Progenitor cell of endocrine pancreas (in vitro differentiated cells): ENCODE measurements at places on chromosomes 1 and 21.
A peak's percentile ranks its signal among the peaks of the same experiment; 100 is the strongest.

DNA sequence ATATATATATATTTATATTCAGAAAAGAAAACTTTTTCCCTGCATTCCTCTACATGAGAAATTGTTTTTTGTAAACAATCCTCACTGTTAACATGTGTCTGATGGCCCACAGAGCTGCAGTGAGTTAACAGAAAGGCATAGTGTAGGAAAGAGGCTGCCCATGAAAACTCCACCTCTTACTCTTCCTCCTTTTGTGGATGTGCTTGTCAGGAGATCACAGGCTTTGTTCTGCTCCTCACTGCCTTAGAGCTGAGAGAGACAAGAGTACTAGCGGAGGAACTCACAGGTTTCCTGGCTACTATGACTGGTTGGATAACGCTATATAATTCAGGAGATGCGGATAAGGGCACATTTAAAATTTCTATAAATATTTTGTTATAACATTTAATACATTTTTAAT is 200.6 kb downstream of the BRINP3 start:
- no peak for DNase-seq
- H3K27ac ChIP-seq, result no peak overlapping the region
- no peaks in the 10 kb centered on the region for H3K36me3 ChIP-seq
- H3K4me3 ChIP-seq, result no peak overlapping the region
- H3K27me3 ChIP-seq, result no peaks in the 10 kb centered on the region

- no peak for DNase-seq
- no peak overlapping the region for H3K4me3 ChIP-seq
- H3K27ac ChIP-seq, result no peak overlapping the region
- no peaks in the 10 kb centered on the region for H3K4me1 ChIP-seq
These were observed 9.1 kb downstream of the PYCR2 start for GRCh38 chr1:225914947-225915346.

- H3K36me3 ChIP-seq, result no peaks in the 10 kb centered on the region
- no peaks in the 10 kb centered on the region for H3K4me1 ChIP-seq
- peaks cover 21% of the 10 kb centered on the region for H3K27me3 ChIP-seq
- H3K4me3 ChIP-seq, result no peak overlapping the region
- DNase-seq, result peak; percentile 56
These were observed 35.6 kb upstream of the TMEM61 start for GRCh38 chr1:54944610-54945392.

- no peaks in the 10 kb centered on the region for H3K27me3 ChIP-seq
- no peaks in the 10 kb centered on the region for H3K36me3 ChIP-seq
These were observed 299.7 kb downstream of the OLFM3 start for GRCh38 chr1:101697072-101697471.

DNA sequence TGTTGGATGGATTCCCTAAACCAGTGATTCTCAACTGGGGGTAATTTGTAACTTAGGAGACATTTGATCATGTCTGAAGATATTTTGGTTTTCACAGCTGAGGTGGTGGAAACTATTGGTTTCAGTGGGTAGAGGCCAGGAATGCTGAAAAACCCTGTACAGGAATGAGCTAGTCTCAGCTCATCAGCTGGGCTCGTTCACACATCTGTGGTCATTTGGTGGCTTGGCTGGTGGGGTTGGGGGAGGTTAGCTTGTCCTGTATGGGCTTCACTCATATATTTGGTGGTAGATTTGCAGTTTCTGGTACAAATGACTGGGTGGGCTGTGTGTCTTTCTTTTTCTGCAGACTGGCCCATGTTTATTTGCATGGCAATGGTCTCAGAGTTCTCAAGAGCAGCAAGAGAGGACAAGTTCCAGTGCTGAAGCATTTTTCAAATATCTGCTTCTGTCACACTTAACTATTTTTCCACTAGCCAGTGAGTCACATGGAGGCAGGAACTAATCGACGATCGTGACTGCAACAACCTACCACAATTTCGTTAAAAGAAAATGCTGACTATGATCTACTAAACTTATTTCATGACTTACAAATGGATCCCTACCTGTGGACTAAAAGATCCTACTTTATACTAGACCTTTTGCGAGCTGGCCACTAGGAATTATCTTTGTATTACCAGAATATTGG is 321.7 kb upstream of the PLXNA2 start:
- DNase-seq, result no peak
- peaks cover 9% of the 10 kb centered on the region for H3K27me3 ChIP-seq
- H3K4me3 ChIP-seq, result no peak overlapping the region
- H3K27ac ChIP-seq, result no peak overlapping the region
- no peaks in the 10 kb centered on the region for H3K4me1 ChIP-seq

DNA sequence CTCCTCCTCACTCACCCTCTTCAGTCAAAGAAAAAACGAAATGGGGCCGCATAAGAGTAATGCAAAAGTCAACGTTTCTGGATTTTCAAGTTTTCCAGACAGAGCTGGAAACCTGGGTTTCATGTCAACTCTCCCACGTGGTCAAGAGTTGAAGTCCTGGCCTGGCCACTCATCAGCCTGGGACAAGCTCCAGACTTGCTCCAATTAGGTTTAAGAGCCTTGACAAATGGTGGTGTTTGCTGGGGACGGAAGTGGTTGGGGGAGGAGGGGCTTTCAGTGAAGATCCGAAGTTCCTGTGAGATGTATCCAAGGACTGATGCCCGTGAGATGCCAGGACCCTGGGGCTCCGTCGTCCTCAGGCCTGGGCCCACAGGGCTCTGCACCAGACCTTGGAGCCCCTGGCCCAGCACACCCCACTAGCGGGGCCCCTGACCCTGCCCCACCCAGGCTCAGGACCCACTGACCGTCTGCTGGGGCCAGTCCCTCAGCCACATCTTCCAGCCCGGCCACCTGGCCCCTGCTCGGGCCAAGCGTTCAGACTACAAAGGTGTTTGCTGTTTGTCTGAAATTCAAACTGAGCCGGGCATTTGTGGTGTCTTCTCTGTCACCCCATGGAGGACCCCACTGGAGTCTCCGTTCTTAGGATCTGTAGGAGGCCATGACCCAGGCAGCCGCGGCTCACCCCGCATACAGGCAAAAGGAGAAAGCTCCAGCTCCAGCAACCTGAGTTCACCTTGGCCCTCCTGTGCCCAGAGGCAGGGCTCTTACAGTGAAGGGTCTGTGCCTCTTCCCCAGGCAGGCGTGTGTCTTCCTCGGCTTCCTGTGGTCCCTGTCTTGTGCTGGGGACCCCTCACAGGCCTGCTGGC is 53.3 kb downstream of the SIK1 start:
- H3K4me3 ChIP-seq, result no peak overlapping the region
- no peaks in the 10 kb centered on the region for H3K4me1 ChIP-seq
- no peak overlapping the region for H3K27ac ChIP-seq
- no peaks in the 10 kb centered on the region for H3K36me3 ChIP-seq

- no peak for DNase-seq
- no peak overlapping the region for H3K4me3 ChIP-seq
- no peaks in the 10 kb centered on the region for H3K36me3 ChIP-seq
- H3K27ac ChIP-seq, result no peak overlapping the region
- peaks cover 43% of the 10 kb centered on the region for H3K27me3 ChIP-seq
These were observed 16.2 kb downstream of the FOXO6 start for GRCh38 chr1:41377397-41377796.

DNA sequence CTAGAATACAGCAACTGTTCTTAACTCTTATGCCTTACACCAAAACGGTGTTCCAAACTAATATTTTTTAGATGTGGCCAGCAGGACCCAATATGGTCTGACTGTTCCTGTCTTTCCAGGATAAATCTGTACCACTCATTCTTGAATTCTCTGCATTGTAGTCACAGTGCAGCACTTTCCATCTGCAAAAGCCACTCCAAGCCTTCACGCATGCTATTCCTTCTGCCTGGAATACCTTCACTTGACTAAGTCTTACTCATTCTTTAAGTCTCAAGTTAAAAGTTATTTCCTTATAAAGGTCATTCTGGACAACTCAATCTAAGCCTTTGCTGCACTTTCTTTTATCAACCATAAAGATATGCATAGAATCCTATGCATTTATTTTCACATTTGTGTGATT is 1194.5 kb downstream of the PLA2G4A start:
- no peaks in the 10 kb centered on the region for H3K36me3 ChIP-seq
- DNase-seq, result no peak
- H3K4me3 ChIP-seq, result no peak overlapping the region
- peaks cover 7% of the 10 kb centered on the region for H3K4me1 ChIP-seq

- H3K36me3 ChIP-seq, result peaks cover 25% of the 10 kb centered on the region
- H3K27ac ChIP-seq, result no peak overlapping the region
- H3K27me3 ChIP-seq, result no peaks in the 10 kb centered on the region
- DNase-seq, result no peak
- no peak overlapping the region for H3K4me3 ChIP-seq
- H3K4me1 ChIP-seq, result peaks cover 31% of the 10 kb centered on the region
These were observed 3.9 kb downstream of the TXNIP start for GRCh38 chr1:145992502-145992936.

DNA sequence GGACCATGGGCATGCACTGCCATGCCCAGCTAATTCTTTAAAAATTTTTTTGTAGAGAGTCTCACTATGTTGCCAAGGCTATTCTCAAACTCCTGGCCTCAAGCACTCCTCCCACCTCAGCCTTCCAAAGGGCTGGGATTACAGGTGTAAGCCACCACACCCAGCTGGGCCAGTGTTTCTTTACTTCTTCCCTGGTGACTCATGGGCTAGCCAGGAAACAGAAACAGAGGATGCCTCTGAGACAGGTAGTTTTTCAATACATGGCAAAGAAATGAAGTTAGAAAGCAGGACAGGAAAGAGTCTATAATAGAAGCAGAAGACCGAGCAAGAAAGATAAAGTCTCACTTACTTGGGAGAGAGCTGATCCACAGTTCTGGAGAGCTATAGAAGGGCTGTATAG is 7.6 kb upstream of the C1orf74 start:
- peaks cover 55% of the 10 kb centered on the region for H3K36me3 ChIP-seq
- H3K4me1 ChIP-seq, result no peaks in the 10 kb centered on the region
- no peak overlapping the region for H3K4me3 ChIP-seq
